ENCODE measurements at places on chromosomes 4 and X.

- no peak overlapping the region for H3K4me3 ChIP-seq
- H3K27me3 ChIP-seq: no peaks in the 10 kb centered on the region
- DNase-seq: no peak
- no peak overlapping the region for H3K27ac ChIP-seq
- peaks cover 15% of the 10 kb centered on the region for H3K36me3 ChIP-seq
Observed at GRCh38 chr4:13597604-13598003, 29.9 kb downstream of the BOD1L1 start.

DNA sequence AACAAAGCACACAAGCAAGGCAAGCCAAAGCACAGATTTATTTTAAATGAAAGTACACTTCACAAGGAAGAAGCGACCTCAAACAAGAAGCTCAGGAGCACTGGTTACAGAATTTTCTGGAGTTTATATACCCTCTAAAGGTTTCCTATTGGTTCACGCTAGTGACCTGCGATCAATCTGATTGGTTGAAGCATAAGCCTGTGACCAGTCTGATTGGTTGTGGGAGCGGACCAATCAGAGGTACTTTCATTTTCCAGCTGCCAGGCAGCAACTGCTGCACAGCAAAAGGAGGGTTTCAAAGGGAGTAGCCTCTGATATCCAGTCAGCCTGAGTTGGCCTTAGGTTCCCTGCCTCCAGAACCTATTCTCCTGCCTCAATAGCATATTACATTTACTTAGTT lies 4.6 kb upstream of the AREG start:
- DNase-seq: no peak
- H3K4me1 ChIP-seq: no peaks in the 10 kb centered on the region
- H3K4me3 ChIP-seq: no peak overlapping the region
- H3K36me3 ChIP-seq: no peaks in the 10 kb centered on the region
- H3K27me3 ChIP-seq: no peaks in the 10 kb centered on the region

DNA sequence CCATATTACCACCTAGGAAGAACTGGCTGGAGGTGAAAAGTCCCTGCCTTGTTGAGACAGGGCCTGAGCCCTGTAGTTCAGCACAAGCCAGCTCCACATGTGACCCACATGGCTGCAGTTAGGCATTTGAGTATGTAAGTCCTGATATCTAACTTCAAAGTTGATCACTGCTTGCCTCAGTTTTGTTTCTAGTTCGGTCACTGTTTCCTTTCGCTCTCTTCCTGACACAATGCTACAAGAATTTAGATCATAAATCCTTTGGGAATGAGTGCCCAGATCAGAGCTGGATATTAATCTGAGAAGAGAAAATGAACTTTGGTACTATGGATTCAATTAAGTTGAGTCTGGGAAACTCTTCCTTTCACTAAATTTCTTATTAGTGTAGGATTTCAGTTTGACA lies 48.4 kb downstream of the AKAP4 start:
- H3K27ac ChIP-seq: no peak overlapping the region
- H3K36me3 ChIP-seq: peaks cover 1% of the 10 kb centered on the region
- DNase-seq: peak; percentile 43
- H3K27me3 ChIP-seq: no peaks in the 10 kb centered on the region

GRCh38 chr4:80921441-80921840 lies 109.1 kb upstream of the BMP3 start:
- H3K27ac ChIP-seq: no peak overlapping the region
- H3K27me3 ChIP-seq: no peaks in the 10 kb centered on the region
- no peak for DNase-seq

DNA sequence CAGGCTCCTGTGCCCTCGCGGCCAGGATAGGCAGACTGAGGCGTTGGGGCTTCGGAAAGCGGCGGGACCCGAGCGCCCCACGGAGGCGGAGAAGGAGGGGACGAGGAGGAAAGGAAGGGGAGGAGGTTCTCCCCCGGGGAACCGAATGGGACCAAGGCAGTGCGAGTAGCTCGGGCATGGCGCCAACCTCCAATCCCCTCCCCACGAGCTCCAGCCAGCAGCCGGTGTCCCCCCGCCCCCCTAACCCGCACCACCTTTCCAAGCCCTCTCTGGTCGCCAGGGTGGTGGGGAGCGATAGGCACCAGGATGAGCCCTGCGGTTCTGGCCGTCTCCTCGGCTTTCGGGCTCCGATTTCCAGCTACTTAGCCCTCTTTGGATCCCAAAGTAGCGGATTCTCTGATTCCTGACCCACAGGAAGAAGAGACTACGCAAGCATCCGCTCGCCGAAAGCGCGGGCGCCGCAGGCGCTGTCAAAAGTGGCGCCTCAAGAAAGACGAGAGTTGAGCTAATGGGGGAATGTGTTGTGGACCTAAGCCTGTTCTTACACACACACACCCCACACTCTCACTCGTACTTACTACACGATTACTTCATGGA lies 15.2 kb upstream of the ZIC3 start:
- no peak for DNase-seq
- H3K4me1 ChIP-seq: no peaks in the 10 kb centered on the region
- H3K27me3 ChIP-seq: peaks cover 4% of the 10 kb centered on the region
- no peak overlapping the region for H3K4me3 ChIP-seq
- no peak overlapping the region for H3K27ac ChIP-seq
- no peaks in the 10 kb centered on the region for H3K36me3 ChIP-seq

GRCh38 chr4:173370130-173370476 lies 651 bp upstream of the SAP30 start:
- no peaks in the 10 kb centered on the region for H3K27me3 ChIP-seq
- peak overlapping the region; percentile 78 for H3K4me3 ChIP-seq
- no peaks in the 10 kb centered on the region for H3K36me3 ChIP-seq
- no peaks in the 10 kb centered on the region for H3K4me1 ChIP-seq
- peak overlapping the region; percentile 98 for H3K27ac ChIP-seq

- no peaks in the 10 kb centered on the region for H3K36me3 ChIP-seq
- H3K4me1 ChIP-seq: no peaks in the 10 kb centered on the region
- H3K4me3 ChIP-seq: no peak overlapping the region
- H3K27ac ChIP-seq: no peak overlapping the region
- H3K27me3 ChIP-seq: no peaks in the 10 kb centered on the region
Observed at GRCh38 chrX:41913476-41913875, 9.9 kb downstream of the CASK start.

- no peaks in the 10 kb centered on the region for H3K36me3 ChIP-seq
- H3K27me3 ChIP-seq: no peaks in the 10 kb centered on the region
- peak overlapping the region; percentile 7 for H3K27ac ChIP-seq
- H3K4me3 ChIP-seq: no peak overlapping the region
- no peak for DNase-seq
- peaks cover 1% of the 10 kb centered on the region for H3K4me1 ChIP-seq
Observed at GRCh38 chr4:139918591-139918990, 235.4 kb downstream of the MAML3 start.

DNA sequence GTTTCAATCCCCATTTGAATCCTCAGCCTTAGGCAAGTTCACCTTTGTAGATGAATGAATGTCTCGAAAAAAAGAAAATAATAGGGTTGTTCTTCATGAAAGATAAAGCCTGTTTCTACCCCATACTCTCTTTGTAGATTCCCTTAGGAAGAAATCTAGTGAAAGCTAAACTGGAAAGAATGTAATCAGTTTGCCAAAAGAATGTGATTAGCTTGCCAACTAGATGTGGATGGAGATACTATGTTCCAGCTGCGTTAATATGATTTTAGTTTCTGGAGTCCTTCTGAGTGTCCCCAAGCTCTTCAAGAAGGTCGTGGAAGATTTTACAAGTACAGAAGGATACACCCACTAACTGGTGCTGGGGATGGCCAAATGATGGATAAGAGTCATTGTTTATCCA lies 162.3 kb upstream of the EDNRA start:
- H3K4me3 ChIP-seq: no peak overlapping the region
- H3K4me1 ChIP-seq: no peaks in the 10 kb centered on the region
- H3K36me3 ChIP-seq: no peaks in the 10 kb centered on the region
- DNase-seq: no peak
- no peaks in the 10 kb centered on the region for H3K27me3 ChIP-seq
- H3K27ac ChIP-seq: no peak overlapping the region

- H3K27me3 ChIP-seq: no peaks in the 10 kb centered on the region
- no peak overlapping the region for H3K27ac ChIP-seq
- no peak for DNase-seq
Observed at GRCh38 chr4:88744609-88745008, 47.0 kb upstream of the NAP1L5 start.

DNA sequence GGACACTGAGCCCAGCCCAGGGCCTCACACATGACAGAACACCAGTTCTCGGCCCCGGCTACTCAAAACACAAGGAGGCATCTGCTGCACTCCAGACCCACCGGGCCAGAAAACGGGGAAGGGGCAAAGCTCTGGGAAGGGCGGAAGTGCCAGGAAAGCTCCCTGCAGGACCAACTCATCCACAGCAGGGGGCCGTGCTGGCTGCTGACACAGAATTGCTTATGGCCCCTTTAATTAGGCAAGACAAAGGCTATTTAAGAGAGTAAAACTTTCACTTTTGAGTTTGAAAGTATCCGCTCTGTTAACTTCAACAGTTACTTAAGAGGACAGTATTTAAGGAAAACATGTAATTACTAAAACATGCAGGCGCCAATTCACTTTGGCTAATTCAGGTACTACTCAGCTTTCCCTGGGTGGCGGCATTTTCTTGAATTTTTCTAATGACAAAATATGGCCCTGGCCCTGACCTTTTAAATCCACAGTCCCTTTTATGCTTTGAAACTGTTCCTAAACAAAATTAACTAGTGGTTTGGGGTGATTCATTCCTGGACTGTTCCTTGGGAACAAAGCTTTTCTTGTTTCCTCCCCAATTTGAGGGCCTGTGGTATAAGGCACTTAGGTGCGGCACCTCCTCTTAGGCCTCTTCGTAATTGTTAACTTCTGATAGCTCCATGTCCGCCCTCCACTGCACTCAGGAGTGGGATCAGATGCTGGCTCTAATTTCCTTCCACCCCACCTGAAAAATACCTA lies 40.4 kb downstream of the NSG1 start:
- peaks cover 13% of the 10 kb centered on the region for H3K4me1 ChIP-seq
- no peak for DNase-seq
- no peak overlapping the region for H3K27ac ChIP-seq
- no peaks in the 10 kb centered on the region for H3K27me3 ChIP-seq

- no peaks in the 10 kb centered on the region for H3K4me1 ChIP-seq
- no peak overlapping the region for H3K27ac ChIP-seq
- H3K27me3 ChIP-seq: no peaks in the 10 kb centered on the region
- no peaks in the 10 kb centered on the region for H3K36me3 ChIP-seq
Observed at GRCh38 chr4:14234307-14234706, 606.8 kb upstream of the BOD1L1 start.

- H3K4me1 ChIP-seq: no peaks in the 10 kb centered on the region
- H3K27ac ChIP-seq: peak overlapping the region; percentile 63
- no peaks in the 10 kb centered on the region for H3K36me3 ChIP-seq
- H3K4me3 ChIP-seq: no peak overlapping the region
- H3K27me3 ChIP-seq: no peaks in the 10 kb centered on the region
- DNase-seq: no peak
Observed at GRCh38 chr4:73705056-73705432, 35.3 kb upstream of the CXCL8 start.

- H3K27ac ChIP-seq: peak overlapping the region; percentile 53
- no peaks in the 10 kb centered on the region for H3K36me3 ChIP-seq
- no peaks in the 10 kb centered on the region for H3K4me1 ChIP-seq
- H3K27me3 ChIP-seq: no peaks in the 10 kb centered on the region
- no peak overlapping the region for H3K4me3 ChIP-seq
- no peak for DNase-seq
Observed at GRCh38 chr4:25172961-25173915, 13.0 kb upstream of the SEPSECS start.

GRCh38 chrX:52346174-52347165 lies 22.4 kb upstream of the XAGE2 start:
- no peak overlapping the region for H3K27ac ChIP-seq
- H3K36me3 ChIP-seq: no peaks in the 10 kb centered on the region
- DNase-seq: no peak
- no peaks in the 10 kb centered on the region for H3K4me1 ChIP-seq
- no peaks in the 10 kb centered on the region for H3K27me3 ChIP-seq

GRCh38 chrX:34813618-34814017 lies 129.0 kb upstream of the FAM47B start:
- DNase-seq: no peak
- H3K4me3 ChIP-seq: no peak overlapping the region
- no peak overlapping the region for H3K27ac ChIP-seq
- H3K36me3 ChIP-seq: no peaks in the 10 kb centered on the region
- H3K27me3 ChIP-seq: no peaks in the 10 kb centered on the region

DNA sequence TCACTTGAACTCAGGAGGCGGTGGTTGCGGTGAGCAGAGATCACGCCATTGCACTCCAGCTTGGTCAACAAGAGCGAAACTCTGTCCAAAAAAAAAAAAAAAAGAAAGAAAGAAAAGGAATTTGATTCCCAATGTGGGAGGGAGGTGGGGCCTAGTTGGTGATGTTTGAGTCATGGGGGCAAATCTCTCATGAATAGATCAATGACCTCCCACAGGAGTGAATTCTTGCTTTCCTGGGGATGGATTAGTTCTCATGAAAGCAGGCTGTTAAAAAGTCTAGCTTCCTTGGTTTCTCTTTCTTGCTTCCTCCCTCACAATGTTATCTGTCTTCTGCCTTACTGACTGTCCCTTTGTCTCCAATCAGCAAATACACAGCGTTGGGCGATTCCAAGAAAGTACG lies 419.5 kb upstream of the RPS6KA3 start:
- no peaks in the 10 kb centered on the region for H3K4me1 ChIP-seq
- no peak for DNase-seq

DNA sequence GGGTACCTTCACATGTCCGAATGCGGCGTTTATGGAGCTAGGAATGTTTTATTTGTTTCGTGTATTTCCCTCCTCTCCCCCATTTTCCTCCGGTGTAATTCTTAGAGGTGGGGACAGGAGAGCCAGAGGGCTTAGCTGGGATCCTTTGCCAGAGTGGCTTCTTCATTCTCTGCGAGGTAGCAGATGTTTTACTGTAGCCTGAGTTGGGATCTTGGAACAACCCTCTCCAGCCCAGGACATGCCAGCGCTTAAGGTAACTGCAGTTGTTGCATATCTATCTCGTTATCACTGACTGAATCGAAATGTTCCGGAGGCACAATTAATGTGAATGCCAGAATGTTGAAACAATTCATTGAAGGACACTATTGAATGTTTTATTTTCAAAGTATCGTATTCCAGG lies 59.0 kb upstream of the DYNLT3 start:
- no peaks in the 10 kb centered on the region for H3K36me3 ChIP-seq
- no peak overlapping the region for H3K4me3 ChIP-seq
- no peak overlapping the region for H3K27ac ChIP-seq

- no peak for DNase-seq
- H3K36me3 ChIP-seq: no peaks in the 10 kb centered on the region
- H3K27ac ChIP-seq: no peak overlapping the region
- H3K27me3 ChIP-seq: no peaks in the 10 kb centered on the region
- no peak overlapping the region for H3K4me3 ChIP-seq
Observed at GRCh38 chr4:183053681-183054080, 45.4 kb upstream of the WWC2 start.

GRCh38 chr4:123037804-123038203 lies 115.4 kb upstream of the NUDT6 start:
- no peaks in the 10 kb centered on the region for H3K27me3 ChIP-seq
- DNase-seq: no peak
- H3K4me3 ChIP-seq: no peak overlapping the region
- no peaks in the 10 kb centered on the region for H3K4me1 ChIP-seq
- H3K27ac ChIP-seq: no peak overlapping the region

DNA sequence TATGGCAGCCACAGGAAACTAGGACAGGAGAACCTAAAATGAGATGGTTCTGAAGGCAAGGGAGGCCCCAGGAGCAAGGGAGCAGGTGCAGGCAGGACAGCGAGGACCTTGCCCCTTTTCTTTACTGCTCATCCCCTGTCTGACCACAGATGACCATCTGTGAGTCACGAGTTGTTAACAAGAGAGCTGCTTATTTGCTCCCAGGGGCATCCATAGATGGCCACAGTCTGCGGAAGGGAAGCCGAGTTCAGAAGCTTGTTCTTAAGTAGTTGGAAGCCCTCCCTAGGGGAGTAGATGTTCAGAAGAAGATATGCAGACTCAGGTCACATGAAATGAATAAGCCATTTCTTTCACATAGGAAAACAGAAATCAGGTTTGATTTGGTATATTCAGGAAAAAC lies 69.4 kb downstream of the EVC2 start:
- no peaks in the 10 kb centered on the region for H3K4me1 ChIP-seq
- no peak for DNase-seq
- no peaks in the 10 kb centered on the region for H3K36me3 ChIP-seq
- no peak overlapping the region for H3K27ac ChIP-seq
